ENCODE measurements at places on chromosomes 5 and 9.

DNA sequence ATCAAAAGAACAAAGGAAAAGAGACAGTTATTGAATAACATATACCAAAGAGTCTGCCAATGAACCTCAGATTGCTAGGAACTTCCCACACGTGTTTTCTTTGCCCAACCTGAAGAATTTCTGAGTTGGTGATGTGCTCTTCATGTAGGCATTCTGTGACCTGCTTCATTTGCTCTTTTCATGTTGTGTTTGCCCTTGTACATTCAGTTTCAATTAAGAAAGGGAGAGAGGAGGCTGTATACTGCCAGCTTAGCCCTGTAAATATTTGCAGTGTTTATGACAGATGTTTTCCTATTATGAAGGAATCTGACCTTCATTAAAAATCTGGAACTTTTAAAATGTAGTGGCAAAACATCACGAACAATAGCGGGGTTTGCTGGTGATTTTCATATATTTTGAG, 168.5 kb downstream of the GAS1 start:
- H3K4me3 ChIP-seq: no peak overlapping the region
- no peaks in the 10 kb centered on the region for H3K27me3 ChIP-seq
- H3K27ac ChIP-seq: no peak overlapping the region
- no peaks in the 10 kb centered on the region for H3K36me3 ChIP-seq
- no peak for DNase-seq

DNA sequence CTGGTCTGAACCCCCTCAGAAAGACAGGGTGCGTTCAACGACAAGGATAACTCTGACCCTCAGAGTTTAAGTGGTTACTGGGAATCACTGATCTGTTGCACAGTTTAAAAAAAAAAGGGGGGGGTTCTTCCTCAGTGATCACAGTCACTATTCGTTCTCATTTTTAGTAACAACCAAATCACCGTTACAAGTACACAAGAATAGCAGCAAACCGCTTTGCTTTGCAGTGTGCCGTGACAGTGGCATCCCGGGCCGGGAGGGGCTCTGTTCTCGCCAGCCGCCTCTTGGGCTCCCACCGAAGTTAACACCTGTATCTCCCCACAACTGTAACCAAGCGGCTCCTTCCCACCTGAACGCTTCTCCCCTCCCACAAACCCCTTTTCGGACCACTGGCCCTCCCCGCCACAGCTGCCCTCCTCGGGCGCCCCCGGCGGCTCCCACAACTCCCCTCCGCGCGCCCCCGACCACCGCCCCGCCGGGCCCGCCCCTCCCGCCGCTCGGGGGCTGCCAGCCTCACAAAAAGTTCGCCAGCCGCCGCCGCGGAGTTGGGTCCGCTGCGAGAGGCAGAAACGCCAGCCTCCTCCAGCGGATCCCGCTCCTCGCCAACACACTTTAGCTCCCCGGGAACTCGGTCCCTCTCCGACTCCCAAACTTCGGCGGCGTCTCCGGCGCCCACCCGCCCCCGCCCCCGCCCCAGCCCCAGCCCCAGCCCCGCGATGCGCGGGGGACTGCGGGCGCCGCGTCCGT, 1.2 kb downstream of the SSBP2 start:
- DNase-seq: peak; percentile 80
- peak overlapping the region; percentile 84 for H3K4me3 ChIP-seq
- H3K27ac ChIP-seq: peak overlapping the region; percentile 61

GRCh38 chr5:118233606-118234005, 754.7 kb downstream of the DTWD2 start:
- H3K27ac ChIP-seq: no peak overlapping the region
- peaks cover 7% of the 10 kb centered on the region for H3K4me1 ChIP-seq
- no peaks in the 10 kb centered on the region for H3K27me3 ChIP-seq
- DNase-seq: no peak

DNA sequence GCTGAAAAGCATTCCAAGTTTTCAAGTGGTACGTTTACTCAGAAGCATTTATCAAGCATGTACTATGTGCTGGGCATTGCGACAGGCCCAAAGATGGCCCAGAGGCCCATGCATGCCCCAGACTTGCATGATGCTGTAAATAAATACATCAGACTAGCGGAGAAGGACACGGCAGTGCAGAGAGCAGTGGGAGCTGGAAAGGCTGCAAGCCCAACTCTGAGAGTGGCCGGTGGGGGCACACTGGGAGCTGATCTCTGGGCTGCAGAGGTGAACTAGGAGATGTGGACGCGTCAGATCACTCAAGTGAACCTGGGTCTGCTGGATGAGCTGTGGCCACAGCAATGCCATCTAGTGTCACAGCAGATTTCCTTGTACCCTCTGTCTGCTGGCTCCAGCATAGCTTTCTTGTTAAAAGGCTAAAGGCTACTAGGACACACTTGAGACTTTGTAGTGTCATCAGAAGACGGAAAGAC, 246.9 kb downstream of the FANCC start:
- H3K4me1 ChIP-seq: no peaks in the 10 kb centered on the region
- no peak overlapping the region for H3K4me3 ChIP-seq
- H3K27me3 ChIP-seq: no peaks in the 10 kb centered on the region

DNA sequence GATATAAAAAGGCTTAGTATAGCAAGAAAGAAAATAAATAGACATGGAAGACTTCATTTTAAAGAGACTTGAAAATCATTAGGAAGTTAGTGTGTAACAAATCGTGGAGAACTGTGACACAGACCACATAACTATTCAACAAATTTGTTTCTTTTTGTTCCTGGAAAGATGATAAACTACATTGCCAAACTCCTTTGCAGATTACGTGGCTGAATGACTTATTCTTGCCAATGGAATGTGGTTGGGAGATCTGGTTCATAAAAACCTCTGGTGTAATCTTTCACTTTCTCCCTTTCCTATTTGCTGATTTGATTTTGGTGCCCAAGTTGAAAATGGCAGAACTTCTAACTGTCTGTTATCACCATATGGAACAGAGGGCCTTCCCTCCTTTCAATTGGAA, 328.9 kb upstream of the MEF2C start:
- no peaks in the 10 kb centered on the region for H3K36me3 ChIP-seq
- no peak overlapping the region for H3K27ac ChIP-seq
- no peak for DNase-seq
- H3K4me1 ChIP-seq: no peaks in the 10 kb centered on the region
- no peaks in the 10 kb centered on the region for H3K27me3 ChIP-seq

- H3K4me1 ChIP-seq: no peaks in the 10 kb centered on the region
- no peak overlapping the region for H3K4me3 ChIP-seq
- H3K27me3 ChIP-seq: no peaks in the 10 kb centered on the region
- no peak for DNase-seq
- H3K27ac ChIP-seq: no peak overlapping the region
- H3K36me3 ChIP-seq: no peaks in the 10 kb centered on the region
Measured at GRCh38 chr5:112124788-112125187, 294.3 kb downstream of the EPB41L4A start.

DNA sequence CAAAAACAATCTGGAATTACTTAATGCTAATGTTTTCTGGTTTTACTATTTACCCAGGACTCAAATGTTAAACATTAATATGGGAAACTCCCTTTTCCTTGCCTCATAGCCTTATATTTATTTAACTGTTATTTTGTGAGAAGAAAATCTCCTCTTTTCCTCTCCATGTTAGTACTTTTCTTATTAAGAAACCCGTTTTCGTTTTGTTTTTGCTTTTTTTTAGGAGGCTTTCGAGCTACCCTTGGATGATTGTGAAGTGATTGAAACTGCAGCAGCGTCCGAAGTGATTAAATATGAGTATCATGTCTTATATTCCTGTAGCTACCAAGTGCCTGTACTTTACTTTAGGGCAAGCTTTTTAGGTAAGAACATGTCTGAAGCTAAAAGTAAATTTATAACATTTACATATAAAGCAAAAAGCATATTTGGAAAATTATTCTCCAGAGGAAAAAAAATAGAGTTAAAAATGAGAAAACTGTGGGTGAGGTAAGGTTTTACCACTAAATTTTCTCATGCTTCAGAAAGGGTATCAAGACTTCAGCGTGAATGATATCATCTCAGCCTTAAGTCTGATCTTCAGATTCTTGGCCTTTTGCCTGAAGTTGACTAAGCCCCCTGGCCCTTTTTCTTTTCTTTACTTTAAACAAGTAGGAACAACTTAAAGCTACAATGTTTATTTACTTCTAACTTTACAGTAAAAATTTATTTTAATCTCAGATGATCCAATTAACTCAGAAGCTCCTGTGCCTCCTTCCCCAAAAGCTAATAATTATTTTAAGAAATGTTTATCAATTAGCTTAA, 113.8 kb downstream of the RPS23 start:
- DNase-seq: no peak
- H3K36me3 ChIP-seq: no peaks in the 10 kb centered on the region
- no peak overlapping the region for H3K4me3 ChIP-seq
- H3K4me1 ChIP-seq: peaks cover 33% of the 10 kb centered on the region

Data from neural progenitor cell (in vitro differentiated cells).